ENCODE measurements at places on chromosomes 6 and 20. TPM values are rescaled to one million over a fixed set of nuclear protein-coding genes. Genes with fewer than 3 reads are reported as not detected.

GRCh38 chr20:32204205-32205109 lies 3.1 kb downstream of the PLAGL2 start:
- peaks cover 63% of the 10 kb centered on the region for H3K36me3 ChIP-seq
- H3K27me3 ChIP-seq, result no peaks in the 10 kb centered on the region
- H3K4me1 ChIP-seq, result peaks cover 42% of the 10 kb centered on the region
- H3K27ac ChIP-seq, result peak overlapping the region; percentile 26
- no peak overlapping the region for H3K4me3 ChIP-seq

C6orf163 gene
- 5.9 TPM for total RNA-seq

TEAD3 gene
- 27.3 TPM for total RNA-seq

SLC12A5 gene
- 2.1 TPM for total RNA-seq

MOG gene
- total RNA-seq, result not detected

GRCh38 chr6:17866876-17867444 lies 120.5 kb downstream of the KIF13A start:
- no peaks in the 10 kb centered on the region for H3K27me3 ChIP-seq
- DNase-seq, result no peak
- peaks cover 9% of the 10 kb centered on the region for H3K4me1 ChIP-seq
- H3K4me3 ChIP-seq, result no peak overlapping the region
- no peaks in the 10 kb centered on the region for H3K36me3 ChIP-seq

SUPT3H gene
- total RNA-seq, result 7.0 TPM

- H3K4me3 ChIP-seq, result no peak overlapping the region
- no peaks in the 10 kb centered on the region for H3K4me1 ChIP-seq
- H3K27ac ChIP-seq, result no peak overlapping the region
- no peaks in the 10 kb centered on the region for H3K36me3 ChIP-seq
- no peak for DNase-seq
- no peaks in the 10 kb centered on the region for H3K27me3 ChIP-seq
Observed at GRCh38 chr6:135743476-135743875, 108.0 kb upstream of the PDE7B start.

DAAM2 gene
- total RNA-seq, result not detected

HLA-DRA gene
- total RNA-seq, result 173 TPM

DNA sequence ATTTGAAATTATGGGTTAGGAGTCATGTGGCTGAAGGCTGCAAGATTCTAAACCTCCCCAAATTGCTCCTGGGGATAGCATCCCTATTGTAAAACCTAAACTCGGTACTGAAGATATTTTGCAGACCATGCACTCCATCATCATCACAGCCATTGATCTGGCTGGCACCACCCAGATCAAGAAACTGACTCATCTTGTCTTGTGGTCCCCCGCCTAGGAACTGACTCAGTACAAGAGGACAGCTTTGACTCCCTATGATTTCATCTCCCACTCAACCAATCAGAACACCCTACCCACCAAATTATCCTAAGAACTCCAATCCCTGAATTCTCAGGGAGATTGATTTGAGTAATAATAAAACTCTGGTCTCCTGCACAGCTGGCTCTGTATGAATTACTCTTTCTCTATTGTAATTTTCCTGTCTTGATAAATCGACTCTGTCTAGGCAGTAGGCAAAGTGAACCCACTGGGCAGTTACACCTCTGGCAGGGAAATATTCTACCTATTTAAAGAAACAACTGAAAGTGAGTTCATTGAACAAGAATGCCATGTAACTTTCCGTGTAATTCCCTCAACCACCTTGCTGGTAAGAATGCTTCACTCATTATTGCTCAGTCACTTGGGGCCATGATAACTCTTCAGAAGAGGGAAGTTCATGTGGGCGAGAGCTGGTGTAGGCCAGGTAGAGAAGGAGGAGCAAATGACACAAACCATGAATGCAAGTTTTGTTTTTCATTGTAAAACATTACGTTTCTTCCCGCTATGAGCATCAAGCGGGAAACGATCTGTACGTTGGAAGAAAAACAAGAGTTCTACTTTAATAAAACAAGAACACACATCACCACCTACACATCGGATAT lies 602.9 kb upstream of the ARID1B start:
- DNase-seq, result no peak
- H3K27me3 ChIP-seq, result no peaks in the 10 kb centered on the region
- H3K4me3 ChIP-seq, result no peak overlapping the region
- no peaks in the 10 kb centered on the region for H3K4me1 ChIP-seq

GRCh38 chr6:132425176-132425575 lies 23.9 kb upstream of the MOXD1 start:
- no peaks in the 10 kb centered on the region for H3K4me1 ChIP-seq
- no peaks in the 10 kb centered on the region for H3K36me3 ChIP-seq
- no peaks in the 10 kb centered on the region for H3K27me3 ChIP-seq

GRCh38 chr6:37134396-37135191 lies 35.4 kb upstream of the PIM1 start:
- DNase-seq, result peak; percentile 84
- H3K4me1 ChIP-seq, result peaks cover 70% of the 10 kb centered on the region
- H3K4me3 ChIP-seq, result peak overlapping the region; percentile 59
- peak overlapping the region; percentile 99 for H3K27ac ChIP-seq

SNAP25 gene
- total RNA-seq, result 0.73 TPM

GRCh38 chr20:23926944-23927872 lies 47.7 kb upstream of the CST5 start:
- H3K4me1 ChIP-seq, result no peaks in the 10 kb centered on the region
- H3K27me3 ChIP-seq, result no peaks in the 10 kb centered on the region
- no peak overlapping the region for H3K27ac ChIP-seq
- H3K36me3 ChIP-seq, result no peaks in the 10 kb centered on the region

CDK19 gene
- 24.3 TPM for total RNA-seq

SH3BGRL2 gene
- 44.3 TPM for total RNA-seq

DNA sequence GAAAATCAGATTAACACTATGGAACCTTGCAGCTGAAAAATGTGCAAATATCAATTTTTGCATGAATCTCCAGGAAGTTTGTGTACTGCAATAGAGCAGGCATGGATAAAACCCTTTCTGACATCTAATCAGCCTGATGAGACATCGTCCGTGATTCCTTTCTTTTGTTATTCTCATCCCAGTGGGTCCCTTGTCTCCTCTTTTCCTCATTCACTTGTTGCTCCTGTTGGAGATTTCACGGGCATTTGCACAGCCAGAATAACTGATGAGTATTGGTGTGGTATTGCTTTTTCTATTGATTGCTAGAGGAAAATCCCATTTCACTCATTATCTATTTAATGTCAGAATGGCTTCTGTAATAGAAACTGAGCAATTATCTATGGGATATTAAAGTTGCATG lies 39.9 kb downstream of the SCGN start:
- H3K36me3 ChIP-seq, result no peaks in the 10 kb centered on the region
- DNase-seq, result no peak
- no peak overlapping the region for H3K27ac ChIP-seq
- no peak overlapping the region for H3K4me3 ChIP-seq
- no peaks in the 10 kb centered on the region for H3K4me1 ChIP-seq

DNA sequence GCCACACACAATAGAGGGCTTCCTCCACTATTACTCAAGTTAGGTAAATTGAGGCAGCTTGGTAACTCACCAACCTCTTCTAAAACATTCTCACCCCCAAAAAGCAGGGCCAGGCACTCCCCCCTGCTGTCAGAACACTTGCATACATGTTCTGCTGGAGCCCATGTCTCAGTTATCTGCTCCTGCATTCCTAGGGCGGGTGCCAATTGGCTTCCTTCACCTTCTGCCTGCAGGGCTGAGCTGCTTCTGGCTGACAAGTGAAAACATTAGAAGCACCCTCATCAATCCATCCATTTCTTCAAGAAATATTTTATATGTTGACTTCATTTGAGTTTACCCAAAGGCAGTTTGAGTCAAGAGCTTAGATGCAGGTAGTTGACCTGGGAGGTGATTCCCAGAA lies 4.5 kb upstream of the ENTPD6 start:
- H3K27ac ChIP-seq, result no peak overlapping the region
- no peak for DNase-seq
- H3K36me3 ChIP-seq, result peaks cover 7% of the 10 kb centered on the region
- no peaks in the 10 kb centered on the region for H3K4me1 ChIP-seq

- no peaks in the 10 kb centered on the region for H3K36me3 ChIP-seq
- H3K27me3 ChIP-seq, result peaks cover 74% of the 10 kb centered on the region
- H3K4me3 ChIP-seq, result no peak overlapping the region
Observed at GRCh38 chr6:40407239-40407638, 179.9 kb downstream of the LRFN2 start.

- no peaks in the 10 kb centered on the region for H3K36me3 ChIP-seq
- no peak overlapping the region for H3K27ac ChIP-seq
- no peak overlapping the region for H3K4me3 ChIP-seq
Observed at GRCh38 chr6:118981884-118982574, 47.1 kb upstream of the MCM9 start.

KIAA1586 gene
- total RNA-seq, result 11.2 TPM

DNA sequence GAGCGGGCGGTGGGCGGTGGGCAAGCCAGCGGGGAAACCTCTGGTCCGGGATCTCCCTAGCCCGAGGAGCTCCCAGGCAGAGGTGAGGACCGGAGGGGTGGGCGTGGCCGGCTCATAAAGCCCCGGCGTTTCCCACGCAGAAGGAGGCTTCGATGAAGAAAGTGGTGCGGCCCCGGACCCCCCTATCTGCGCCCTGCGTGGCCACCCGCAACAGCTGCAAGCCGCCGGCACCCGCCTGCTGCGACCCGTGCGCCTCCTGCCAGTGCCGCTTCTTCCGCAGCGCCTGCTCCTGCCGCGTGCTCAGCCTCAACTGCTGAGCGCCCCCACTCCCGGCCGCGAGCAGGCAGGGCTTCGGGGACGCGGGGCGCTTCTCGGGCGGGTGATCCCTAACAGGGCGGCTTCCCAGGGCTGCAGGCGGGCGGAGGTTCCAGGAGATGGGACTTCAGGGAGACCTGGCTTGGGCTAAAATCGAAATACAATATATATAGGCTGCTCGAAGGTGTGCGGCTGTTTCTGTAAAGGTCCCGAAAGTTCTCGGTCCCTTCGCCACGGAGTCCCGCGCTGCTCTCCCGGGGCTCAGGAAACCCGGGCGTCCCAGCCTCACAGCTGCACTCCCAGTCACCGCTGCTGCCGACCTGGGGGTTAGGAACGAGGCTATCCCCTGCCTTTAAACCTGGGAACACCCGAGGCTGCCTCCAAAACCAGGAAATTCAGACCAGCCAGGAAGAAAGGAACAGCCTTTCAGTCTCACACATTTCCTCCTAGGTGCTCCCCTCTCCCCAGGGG lies 27.8 kb downstream of the ASIP start:
- H3K4me3 ChIP-seq, result no peak overlapping the region
- H3K4me1 ChIP-seq, result no peaks in the 10 kb centered on the region

DNA sequence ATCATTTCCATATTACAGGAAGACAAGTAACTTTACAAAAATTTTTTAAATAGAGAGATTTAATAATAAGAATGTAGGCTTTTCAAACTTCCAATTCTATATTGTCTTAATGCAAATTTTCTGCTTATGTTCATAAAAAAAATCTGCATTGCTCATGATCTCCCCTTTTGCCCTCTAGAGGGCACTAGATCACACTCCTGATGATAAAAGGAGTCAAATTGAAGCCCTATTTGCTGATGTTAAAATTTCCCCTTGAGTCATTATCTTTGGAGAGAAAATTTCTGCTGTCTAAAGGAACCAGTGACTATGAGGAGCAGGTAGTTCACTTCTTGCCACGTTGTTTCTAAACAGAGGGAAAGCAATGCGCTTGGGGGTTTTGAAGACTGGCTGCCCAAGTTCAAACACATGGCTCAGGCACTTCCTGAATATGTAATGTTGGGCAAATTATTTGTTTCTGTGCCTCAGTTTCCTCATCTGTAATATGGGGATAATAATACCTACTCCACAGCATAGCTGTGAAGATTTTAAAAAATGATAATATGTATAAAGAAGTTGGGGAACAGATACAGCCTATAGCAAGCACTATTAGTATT lies 874.2 kb downstream of the TFAP2A start:
- no peak overlapping the region for H3K4me3 ChIP-seq
- H3K4me1 ChIP-seq, result peaks cover 23% of the 10 kb centered on the region
- no peak overlapping the region for H3K27ac ChIP-seq
- no peak for DNase-seq
- H3K27me3 ChIP-seq, result no peaks in the 10 kb centered on the region

GRCh38 chr6:130116273-130116672 lies 97.9 kb downstream of the L3MBTL3 start:
- no peak overlapping the region for H3K27ac ChIP-seq
- no peaks in the 10 kb centered on the region for H3K27me3 ChIP-seq
- H3K4me3 ChIP-seq, result no peak overlapping the region
- DNase-seq, result no peak
- no peaks in the 10 kb centered on the region for H3K36me3 ChIP-seq

ZC2HC1B gene
- total RNA-seq, result not detected

GRCh38 chr6:141024526-141024925 lies 1108.2 kb upstream of the GJE1 start:
- no peaks in the 10 kb centered on the region for H3K27me3 ChIP-seq
- H3K4me3 ChIP-seq, result no peak overlapping the region
- DNase-seq, result no peak
- H3K36me3 ChIP-seq, result no peaks in the 10 kb centered on the region
- no peak overlapping the region for H3K27ac ChIP-seq

DNA sequence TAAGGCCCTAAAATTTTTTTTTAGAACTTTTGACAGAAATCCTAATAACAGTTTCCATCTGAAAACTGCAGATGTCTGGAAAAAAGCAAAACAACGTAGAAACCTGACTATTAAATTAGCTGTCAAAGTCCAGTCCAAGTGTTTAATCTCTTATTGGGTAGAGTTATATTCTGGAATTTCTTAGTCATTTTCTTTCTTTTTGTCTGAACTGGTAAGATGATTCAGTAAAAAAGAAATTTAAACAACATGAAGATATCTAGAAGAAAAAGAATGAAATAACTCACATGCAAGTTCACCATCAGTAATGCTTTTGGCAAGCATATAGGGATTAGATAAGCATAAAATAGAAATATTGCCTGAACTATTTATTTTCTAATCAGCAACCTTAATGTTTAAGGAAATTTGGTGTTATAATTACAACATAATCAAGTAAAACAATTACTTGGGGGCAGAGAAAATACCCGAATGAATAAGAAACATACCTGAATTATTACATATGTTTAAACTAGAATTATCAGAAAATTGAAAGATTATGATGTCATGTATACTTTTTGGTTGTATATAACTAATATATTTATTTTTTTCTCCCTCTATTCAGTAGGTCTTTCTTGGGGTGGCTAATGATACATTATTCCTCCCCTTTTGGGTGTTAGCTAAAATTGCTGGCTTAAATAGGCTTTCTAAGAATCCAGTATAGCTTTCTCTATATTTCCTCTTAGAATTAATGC lies 51.1 kb downstream of the FAM83B start:
- no peaks in the 10 kb centered on the region for H3K36me3 ChIP-seq
- DNase-seq, result no peak
- H3K27me3 ChIP-seq, result no peaks in the 10 kb centered on the region
- H3K4me1 ChIP-seq, result no peaks in the 10 kb centered on the region
- H3K27ac ChIP-seq, result no peak overlapping the region
- H3K4me3 ChIP-seq, result no peak overlapping the region

MAS1L gene
- total RNA-seq, result not detected
